Peyer's patch (tissue), 4 donors: ENCODE measurements at places on chromosomes 4 and X. TPM values are rescaled to one million over a fixed set of nuclear protein-coding genes. Genes with fewer than 3 reads are reported as not detected.

TLR1 gene
- 2.3 TPM for total RNA-seq

SPRY1 gene
- 39.7 TPM for total RNA-seq

STBD1 gene
- not detected for total RNA-seq

ZDHHC15 gene
- total RNA-seq, result not detected

CPE gene
- total RNA-seq, result 23.6 TPM

GRCh38 chrX:10931976-10932375 is 179.2 kb upstream of the HCCS start:
- DNase-seq, result no peak

GRCh38 chr4:108787724-108788123 is 24.9 kb upstream of the ETNPPL start:
- DNase-seq, result no peak

- DNase-seq, result no peak
These were observed 18.6 kb upstream of the ANKRD17 start for GRCh38 chr4:73277201-73277600.

DNA sequence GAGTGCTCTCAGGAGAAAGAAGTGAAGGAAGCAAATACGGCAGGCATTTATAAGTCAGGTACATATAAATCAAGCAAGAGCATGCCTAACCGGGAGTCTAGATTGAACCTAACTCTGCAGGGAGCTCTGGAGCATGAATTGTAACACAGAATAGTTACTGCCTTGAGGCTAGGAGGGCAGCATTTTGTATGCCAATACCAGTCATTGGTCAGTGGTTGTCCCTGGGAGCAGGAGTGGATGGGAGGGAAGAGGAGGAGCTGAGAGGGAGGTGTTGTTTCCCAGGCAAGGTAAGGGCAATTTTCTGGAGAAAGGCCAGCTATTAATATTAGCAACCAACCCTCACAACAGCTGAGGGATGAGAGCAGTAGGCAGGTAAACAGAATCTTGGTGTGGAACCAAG is 224.7 kb upstream of the DCAF8L1 start:
- DNase-seq, result no peak

GRCh38 chr4:30720021-30720660 is at the start of gene PCDH7:
Gene PCDH7, plus strand, starts transcription at chr4:30720369. Its CDS starts 1,054 bp downstream, at chr4:30721423.
- DNase-seq, result peak; percentile 49

- DNase-seq, result no peak
These were observed 344.6 kb upstream of the CTSO start for GRCh38 chr4:156298230-156298629.

DNA sequence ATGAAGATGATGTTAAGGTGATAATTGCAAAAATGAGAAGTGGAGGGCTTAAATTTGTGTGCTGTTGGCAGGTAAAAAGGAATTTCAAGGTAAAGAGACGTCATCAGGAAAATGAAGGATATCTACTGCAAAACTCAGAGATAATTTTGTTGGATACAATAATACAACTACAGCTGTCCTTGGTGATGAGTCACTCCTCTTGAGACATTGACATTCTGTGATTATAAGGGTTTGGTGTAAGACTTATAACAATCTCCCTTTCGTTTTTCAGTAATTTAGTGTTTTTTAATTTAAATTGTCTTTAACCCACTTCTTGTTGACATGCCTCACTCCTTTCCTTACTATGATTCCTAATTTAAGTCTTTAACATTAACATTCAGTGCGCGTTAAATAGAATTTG is 1074.1 kb upstream of the SLIT2 start:
- no peak for DNase-seq

GRCh38 chr4:168045354-168045753 is 47.0 kb upstream of the ANXA10 start:
- DNase-seq, result no peak

DNA sequence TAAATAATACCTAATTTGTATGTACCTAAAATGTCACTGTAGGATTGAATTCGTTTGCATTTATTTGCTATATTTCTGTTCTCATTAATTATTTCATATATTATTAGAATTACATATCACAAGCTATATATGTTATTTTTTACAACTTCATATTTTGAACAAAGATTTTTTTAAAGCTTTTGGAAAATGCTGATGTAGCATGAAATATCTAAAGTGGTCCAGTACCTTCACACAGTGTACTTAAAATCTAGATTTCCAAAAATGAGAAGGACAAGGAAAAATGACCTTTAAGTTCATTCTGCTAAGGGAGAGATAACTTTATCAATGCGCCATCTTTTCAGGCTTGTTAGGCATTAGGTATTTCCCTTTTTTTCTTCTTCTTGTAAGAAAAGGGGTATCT is 71.8 kb downstream of the LARP7 start:
- no peak for DNase-seq

GRCh38 chrX:63350941-63351616 is at the start of gene SPIN4:
Gene SPIN4, minus strand, starts transcription at chrX:63351332. Its CDS starts 513 bp downstream, at chrX:63350819.
- DNase-seq, result peak; percentile 88
